NCI-H2171 (cell line): ENCODE measurements at places on chromosomes 2 and 18.
A peak's percentile ranks its signal among the peaks of the same experiment; 100 is the strongest.

DNA sequence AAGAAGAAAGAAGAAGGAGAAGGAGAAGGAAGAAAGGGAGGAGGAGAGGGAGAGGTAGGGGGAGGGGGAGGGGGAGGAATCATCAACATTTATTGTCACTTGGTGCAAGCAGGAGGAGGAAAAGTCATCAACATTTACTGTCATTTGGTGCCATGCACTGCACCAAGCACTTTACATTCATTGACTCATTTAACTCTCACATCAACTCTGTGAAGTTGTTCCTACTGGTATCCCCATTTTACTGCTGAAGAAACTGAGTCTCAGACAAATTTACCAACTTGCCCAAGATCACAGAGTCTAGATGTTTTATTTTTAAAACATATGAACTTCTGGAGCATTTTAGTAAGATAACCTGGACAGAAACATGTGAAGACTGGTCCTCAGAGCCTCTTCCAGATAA lies 46.7 kb upstream of the NEB start:
- DNase-seq, result no peak

GRCh38 chr2:136929531-136929930 lies 164.2 kb downstream of the THSD7B start:
- no peak for DNase-seq

- no peak for DNase-seq
Observed at GRCh38 chr2:134676960-134677359, 41.8 kb downstream of the TMEM163 start.

DNA sequence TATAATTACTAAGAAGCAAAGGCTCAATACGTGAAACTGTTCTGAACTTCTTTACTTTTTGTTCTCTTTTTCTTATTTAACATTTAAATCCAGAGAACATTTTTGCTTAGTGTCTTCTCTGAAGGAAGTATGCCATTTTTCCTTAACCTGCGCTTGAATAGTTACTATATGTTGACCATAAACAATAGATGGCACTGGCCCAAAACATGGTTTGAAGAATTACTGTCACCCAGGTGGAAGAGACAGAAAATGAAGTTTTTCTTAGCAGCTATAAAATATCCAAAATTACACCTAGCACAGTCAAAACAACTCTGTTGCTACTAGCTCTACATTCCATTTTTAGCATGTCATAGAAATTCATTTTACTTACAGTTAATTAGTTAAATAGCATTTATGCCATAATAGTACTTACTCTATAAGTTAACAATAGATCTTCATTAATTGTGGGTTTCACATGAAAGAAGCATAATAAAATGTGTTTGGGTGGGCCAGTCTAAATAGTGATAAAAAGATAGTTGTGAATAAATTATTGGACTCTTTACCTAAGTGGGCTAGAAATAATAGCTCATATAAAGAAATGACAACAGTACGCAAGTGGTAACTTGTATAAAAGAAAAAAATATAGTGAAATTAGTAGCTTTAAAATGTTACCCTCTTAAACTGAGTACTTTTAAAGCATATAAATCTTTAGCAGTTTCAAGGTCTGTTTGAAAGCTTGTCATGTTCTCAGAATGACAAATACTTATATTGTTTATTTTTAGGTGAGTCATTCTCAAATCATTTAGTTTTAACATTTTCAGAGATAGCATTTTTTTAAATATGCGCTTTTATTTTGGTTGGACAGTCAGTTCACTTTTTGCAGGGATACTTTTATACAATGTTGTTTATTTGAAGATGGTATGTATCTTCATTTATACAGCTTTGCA lies 3.7 kb downstream of the ETAA1 start:
- no peak for DNase-seq

- no peak for DNase-seq
Observed at GRCh38 chr2:157933160-157933920, 57.2 kb upstream of the ACVR1 start.

DNA sequence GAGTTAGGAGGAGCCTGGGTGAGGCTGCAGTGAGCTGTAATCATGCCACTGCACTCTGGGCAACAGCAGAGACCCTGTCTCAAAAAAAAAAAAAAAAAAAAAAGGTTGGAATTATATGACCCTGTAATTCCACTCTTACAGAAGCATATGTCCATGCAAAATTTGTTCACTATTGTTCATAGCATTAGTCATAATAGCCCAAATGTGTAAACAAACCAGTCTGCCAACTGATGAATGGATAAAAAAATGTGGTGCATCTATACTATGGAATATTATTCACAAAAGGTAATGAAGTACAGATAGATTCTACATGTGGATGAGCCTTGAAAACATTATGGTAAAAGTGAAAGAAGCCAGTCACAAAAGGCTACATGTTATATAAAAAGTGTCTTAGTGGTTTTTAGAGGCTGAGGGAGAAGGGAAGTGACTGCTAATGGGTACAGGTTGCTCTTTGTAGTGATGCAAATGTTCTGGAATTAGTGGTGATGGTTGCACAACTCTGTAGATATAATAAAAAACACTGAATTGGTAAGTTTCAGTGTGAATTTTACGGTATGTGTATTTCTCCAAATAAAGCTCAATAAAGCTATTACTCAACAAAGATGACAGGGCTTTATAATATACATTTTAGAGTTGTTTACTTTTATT lies 9.4 kb downstream of the COA5 start:
- no peak for DNase-seq

- no peak for DNase-seq
Observed at GRCh38 chr18:48682768-48683167, 143.9 kb downstream of the CTIF start.

DNA sequence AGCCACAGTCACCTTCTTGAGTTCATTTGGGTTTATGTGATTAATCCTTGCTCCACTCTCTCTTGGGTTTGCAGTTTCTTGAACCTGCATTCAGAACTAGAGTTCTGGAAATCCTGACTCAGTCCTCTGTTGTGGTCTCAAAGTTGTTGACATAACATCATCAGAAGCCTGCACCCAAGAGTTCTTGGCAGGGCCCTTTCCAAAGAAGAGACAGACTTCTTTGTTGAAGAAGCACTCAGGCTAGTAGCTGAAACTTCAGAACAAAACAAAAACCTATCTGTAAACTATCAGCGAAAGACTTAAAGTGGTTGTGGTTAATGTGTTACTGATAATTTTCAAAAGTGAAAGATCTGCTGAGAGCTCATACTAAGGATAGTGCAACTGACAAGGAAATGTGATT lies 120.8 kb downstream of the FAM168B start:
- DNase-seq, result no peak

GRCh38 chr2:6576302-6576701 lies 289.4 kb downstream of the CMPK2 start:
- no peak for DNase-seq

- no peak for DNase-seq
Observed at GRCh38 chr2:147550995-147551731, 293.7 kb upstream of the ACVR2A start.

- peak; percentile 53 for DNase-seq
Observed at GRCh38 chr2:222423632-222424275, 589 bp upstream of the SGPP2 start.
